ENCODE measurements at places on chromosomes 11 and 22.

DNA sequence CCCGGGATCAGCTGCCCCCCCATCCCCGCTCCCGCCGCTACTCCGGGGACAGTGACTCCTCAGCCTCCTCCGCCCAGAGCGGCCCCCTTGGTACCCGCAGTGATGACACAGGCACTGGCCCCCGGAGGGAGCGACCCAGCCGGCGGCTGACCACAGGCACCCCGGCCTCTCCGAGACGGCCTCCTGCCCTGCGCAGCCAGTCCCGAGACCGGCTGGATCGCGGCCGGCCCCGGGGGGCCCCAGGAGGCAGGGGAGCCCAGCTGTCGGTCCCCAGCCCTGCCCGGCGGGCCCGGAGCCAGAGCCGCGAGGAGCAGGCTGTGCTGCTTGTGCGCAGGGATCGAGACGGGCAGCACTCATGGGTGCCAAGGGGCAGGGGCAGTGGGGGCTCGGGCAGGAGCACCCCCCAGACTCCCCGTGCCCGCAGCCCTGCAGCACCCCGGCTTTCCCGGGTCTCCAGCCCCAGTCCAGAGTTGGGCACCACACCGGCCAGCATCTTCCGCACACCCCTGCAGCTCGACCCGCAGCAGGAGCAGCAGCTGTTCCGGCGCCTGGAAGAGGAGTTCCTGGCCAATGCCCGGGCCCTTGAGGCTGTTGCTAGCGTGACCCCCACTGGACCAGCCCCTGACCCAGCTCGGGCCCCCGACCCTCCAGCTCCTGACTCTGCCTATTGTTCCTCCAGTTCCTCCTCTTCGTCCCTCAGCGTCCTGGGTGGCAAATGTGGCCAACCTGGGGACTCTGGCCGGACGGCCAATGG lies 3.9 kb downstream of the RASL10A start:
- DNase-seq: no peak

DNA sequence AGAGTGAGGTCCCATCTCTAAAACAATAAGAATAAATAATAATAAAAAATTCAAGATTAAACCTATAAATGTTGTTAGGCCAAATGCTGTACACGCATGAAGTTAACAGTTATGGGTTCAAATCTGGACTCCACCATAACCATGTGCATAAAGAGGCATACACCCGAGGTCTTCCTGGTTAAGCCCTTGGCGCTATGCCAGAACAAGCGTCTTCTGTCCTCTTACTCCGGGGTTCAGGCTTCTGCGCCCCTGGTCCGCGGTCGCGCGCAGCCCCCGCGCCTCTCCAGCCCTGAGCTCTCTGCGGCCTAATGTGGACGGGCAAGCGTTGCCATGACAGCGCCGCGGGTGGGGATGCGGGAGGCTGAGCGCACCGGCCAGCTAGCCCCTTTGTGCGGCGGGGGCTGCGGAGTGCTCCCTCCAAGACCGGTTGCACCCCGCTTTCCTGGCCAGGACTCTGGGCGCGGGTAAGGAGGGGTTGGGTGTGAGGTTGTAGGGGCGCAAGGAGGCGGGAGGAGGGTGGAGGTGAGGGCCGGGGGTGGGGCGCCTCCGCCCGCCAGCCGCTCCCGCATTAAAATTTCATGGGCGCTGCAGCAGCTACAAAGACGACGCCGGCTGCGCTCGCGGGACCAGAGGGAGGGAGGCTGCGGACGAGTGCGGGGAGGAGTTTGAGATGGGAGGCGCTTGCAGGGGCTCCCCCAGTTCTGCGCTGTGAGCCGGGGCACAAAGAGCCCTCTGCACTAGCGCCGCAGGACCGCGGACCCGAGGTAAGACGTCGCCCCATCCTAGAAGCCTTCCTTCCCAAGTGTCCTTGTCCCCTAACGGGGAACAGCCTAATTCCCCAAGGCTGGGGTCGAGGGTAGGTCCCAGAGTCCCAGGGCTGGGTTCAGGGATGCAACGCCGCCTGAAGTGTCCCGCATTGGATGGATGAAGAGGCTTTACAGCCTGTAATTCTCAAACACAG lies at the start of gene MIAT:
Gene MIAT, plus strand, starts transcription at position 698 of the 961 bp plus-strand sequence.
- no peak for DNase-seq

GRCh38 chr11:15837901-15838489 lies 518.4 kb downstream of the SOX6 start:
- DNase-seq: no peak

DNA sequence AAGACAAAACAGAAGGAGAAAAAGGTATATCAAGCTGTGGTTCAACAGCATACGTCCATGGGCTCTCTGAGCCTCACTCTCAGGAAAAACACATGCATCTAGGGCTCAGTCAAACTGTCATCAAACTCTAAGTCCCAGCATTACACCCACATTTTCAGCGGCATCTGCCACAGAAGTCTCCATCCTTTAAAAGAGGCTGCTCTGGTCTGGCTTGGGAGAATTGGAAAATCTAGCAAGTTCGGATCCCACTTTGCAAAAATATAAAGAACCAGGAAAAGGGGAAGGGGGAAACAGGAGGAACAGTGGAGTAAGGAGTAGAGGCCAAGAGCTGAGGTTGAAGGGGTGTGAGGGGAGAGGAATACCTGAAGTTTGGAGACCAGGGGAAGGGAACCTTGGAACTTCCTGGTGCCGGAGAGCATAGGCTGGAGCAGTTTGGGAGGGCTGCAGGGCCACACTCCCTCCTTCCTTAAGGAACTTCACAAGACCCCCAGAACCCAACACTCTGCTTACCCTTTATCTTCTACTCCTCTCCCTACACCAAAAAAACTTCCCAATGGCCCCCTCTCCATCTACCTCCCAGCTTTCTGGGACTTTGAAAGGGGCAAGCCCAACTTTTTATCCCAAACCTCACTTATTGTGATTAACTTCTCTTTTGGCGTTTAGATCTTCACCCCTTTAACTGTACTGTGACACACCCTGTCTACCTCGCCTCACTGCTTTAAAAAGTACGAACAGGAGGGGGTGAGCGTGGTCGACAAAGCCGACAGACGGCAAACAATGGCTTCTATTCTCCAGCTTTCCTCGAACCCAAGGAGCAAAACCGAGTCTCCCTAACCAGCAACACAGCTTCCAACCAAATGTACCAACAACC lies 4.0 kb downstream of the PAX6 start:
- DNase-seq: no peak

All from ureter (tissue), 1 donor.